ENCODE measurements at places on chromosomes 6 and 20.

DNA sequence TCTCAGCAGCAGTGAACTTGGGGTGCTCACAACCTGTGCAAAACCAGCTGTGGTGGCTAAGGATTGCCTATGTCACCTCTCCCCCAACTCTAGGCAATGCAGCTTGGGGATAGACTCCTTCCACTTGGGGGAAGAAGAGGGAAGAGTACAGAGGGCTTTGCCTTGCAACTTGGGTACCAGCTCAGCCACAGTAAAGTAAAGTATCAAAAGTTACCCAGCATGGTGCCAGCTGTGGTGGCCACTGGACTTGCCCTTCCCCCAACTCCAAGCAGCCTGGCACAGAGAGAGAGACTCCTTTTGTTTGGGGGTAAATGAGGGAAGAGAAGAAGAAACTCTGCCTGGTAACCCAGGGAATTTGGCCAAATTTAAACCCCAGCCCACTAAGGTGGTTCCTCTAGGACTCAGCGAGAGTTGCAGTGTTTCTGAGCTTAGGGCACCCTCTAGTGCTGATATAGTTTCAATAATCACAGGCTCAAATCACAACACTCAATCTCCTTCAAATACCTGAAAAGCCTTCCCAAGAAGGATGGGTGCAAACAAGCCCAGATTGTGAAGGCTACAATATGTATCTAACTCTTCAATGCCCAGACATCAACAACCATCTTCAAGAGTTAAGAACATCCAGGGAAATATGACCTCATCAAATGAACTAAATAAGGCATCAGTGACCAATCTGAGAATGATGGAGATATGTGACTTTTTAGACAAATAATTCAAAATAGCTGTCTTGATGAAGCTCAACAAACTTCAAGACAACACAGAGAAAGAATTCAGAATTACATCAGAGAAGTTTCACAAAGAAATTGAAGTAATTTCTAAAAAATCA, 7.6 kb upstream of the DEFB129 start:
- peak; percentile 48 for DNase-seq

DNA sequence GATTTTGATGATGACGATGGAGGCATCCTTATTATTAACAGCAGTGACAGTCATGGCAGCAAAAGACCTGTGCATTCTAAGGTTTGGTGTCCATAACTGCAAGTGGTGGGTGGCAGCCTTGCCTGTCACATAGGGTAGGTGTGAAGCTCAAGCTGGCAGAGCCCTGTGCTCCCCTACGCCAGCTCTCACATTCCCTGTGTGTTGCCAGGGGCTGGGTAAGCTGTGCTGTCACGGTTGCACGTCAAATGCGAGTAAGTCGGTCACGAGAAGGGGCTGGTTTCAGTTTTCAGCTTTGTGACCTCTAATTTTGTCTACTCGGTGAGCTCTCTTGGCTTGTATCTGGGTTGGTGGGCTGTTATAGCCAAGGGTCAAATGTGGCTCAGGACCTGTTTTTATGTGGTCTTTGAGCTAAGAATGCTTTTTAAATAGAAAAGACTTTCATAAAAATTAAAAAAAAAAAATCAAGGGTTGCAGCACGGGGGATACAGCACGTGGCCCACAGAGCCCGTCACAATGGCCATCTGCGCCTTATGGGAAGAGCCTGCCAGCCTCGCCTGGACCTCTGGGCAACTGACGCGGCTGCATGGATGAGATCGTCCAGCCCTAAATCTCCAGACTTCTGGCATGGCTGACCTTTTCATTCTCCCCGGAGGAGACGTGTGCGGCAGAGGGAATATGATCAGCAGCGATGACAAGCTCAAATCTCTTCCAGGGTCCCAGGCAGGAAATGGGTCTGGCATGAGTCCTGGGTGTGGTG, 148.5 kb downstream of the PHACTR3 start:
- DNase-seq: no peak

DNA sequence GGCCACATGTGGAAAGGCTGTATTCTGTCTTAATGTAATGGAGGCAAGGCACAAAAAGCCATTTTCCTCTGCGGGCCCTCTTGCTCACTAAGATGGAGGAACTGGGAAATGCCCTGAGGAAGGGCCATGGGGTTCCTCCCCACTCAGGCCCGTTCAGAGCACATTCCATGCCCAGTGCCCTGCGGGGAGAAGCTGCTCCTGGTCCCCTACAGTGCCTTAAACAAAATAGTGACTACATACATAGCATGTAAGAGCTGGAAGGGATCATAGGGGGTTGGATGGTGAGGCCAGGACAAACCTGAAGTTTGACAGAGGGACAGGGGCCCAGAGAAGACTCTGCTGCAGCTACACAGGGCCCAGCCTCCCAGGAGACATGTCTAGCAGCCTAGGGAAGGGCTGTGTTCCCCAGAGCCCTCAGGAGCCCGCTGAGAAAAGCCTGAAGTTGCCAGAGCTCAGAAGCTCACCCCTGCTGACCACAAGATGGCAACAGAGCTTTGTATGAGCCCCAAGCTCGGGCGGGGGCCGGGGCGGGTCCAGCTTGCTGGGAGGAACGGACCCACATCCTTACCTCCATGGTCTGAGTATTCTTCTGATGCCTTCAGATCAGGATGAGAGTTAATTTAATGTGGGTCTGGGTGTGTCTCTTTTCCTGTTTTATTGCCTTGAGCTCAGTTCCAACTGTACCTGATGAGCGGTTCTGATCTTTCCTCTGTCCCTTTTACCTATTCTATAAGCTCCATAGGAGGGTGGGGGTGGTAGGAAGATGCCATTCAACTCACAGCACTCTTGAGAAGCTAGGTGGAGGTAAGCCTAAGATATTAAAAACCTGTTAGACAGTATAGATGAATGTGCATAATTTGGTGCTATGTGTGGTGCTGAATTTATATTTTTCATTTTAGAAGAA, 242.9 kb downstream of the CDC5L start:
- DNase-seq: peak; percentile 65

GRCh38 chr20:8587810-8588209, 455.7 kb downstream of the PLCB1 start:
- no peak for DNase-seq

GRCh38 chr6:167574431-167575151, 249.7 kb downstream of the TTLL2 start:
- DNase-seq: no peak

DNA sequence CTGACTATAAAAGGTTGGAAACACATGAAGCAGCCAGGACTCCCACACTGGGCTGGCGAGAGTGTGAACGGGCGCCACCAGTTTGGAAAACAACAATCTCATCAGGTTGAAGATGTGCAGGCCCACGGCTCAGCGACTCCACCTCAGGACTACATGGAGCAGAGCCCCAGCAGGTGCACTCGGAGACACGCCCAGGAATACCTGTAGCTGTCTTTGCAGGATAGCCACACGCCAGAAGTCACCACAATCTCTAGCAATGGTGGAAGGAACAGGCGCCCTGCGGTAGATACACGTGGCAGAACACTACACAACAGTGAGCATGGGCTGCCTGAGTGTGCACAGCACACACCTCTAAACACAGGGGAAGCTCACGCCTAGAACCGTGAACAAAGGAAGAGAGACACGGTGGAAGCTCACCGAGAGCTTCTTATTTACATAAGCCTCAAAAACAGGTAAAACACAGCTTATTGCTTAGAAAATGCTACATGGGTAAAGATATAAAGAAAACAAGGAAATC, 28.7 kb upstream of the RPS6KA2 start:
- DNase-seq: no peak

GRCh38 chr6:36827261-36828079, 11.8 kb downstream of the CPNE5 start:
- DNase-seq: peak; percentile 96

DNA sequence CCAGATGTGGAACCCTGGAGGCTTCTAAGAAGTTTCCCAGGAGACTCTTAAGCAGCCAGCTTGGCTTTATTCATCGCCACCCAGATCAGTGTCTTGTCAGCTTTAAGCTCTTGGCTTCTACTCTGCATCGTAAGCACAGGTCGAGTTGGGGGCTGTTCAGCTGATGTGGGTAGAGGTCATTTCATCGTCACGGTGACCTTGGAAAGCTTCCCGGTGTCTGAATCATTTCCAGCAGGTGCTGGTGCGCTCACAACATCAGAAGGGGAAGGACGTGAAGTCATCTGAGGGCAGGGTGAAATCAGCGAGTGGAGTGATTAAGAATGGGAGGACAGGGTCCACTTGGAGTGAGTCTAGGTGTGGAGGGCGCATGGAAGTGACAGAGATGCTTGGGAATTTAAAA, 112.6 kb downstream of the SASH1 start:
- DNase-seq: no peak
